ENCODE measurements at places on chromosomes 5 and 9.
A peak's percentile ranks its signal among the peaks of the same experiment; 100 is the strongest.

DNA sequence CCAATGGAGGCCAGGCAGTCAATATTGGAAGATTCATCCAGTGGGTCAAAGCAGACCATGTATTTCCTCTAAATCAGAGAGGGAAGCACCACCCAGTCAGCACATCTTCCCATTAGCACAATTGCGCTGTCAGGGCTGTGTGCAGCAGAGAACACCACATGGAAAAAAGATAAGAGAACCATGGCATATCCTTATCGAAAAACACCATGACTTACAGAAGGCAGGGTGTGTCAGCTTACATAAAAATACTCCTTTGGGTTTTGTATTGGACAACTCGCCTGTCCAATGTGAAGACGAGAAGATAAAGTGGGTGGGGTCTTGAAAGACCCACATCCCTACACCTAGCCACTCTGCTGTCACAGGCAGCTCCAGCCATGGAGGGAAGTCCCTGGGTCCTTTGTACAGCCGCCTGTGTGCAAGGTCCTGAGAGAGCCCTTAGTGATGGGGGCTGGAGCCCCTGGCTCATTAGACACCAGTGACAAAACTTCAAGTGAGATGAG, 71.9 kb upstream of the SPATA31E1 start:
- DNase-seq, result no peak

DNA sequence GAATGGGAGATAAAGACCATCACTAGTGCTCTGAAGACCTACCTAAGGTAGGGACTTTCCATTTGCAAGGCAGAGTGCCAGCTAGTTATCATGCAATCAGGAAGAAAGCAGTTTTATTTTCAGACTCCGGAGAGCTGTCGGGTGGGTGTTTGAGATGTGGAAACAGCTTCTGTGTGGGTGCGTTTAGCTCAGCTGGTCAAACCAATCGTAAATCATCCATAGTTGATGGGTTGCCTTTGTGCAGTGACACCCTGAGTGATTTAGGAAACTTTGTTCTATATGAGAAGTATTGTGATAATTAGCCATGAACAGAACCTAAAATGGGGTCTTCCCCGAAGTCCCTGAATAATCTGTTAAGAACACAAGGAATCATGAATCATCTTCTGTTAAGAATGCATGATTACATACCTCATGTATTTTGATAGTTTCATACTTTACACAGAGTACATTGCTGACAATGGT, 284.3 kb downstream of the ARHGAP26 start:
- DNase-seq, result no peak

DNA sequence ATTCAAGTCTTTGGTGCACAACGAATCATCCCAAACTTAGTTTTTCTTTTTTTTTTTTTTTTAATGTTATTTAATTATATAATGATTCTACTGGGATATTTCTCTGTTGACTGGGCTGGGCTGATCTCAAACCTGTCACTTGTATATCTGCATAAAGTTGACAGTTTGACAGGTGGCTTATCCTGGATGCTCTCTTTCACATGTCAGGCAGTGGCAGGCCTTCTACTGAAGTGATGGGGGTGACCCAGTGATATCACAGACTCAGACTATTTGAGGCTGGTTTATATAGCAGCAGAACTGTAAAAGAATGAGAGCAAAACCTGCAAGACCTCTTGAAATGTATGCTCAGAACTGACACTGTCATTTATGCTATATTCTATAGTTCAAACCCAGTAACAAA, 1813.5 kb upstream of the CDH6 start:
- DNase-seq, result no peak

GRCh38 chr5:58963361-58963760, 380.5 kb downstream of the RAB3C start:
- DNase-seq, result no peak

- DNase-seq, result no peak
Observed at GRCh38 chr9:36337002-36337401, 63.1 kb downstream of the RNF38 start.

GRCh38 chr9:134210511-134210907, 46.1 kb upstream of the RNU6ATAC start:
- no peak for DNase-seq

- no peak for DNase-seq
Observed at GRCh38 chr9:104776797-104777196, 12.9 kb downstream of the NIPSNAP3B start.

GRCh38 chr9:138022756-138023393, 145.3 kb downstream of the CACNA1B start:
- DNase-seq, result no peak

- DNase-seq, result no peak
Observed at GRCh38 chr5:57317341-57317740, 143.5 kb downstream of the GPBP1 start.

- no peak for DNase-seq
Observed at GRCh38 chr9:69253057-69253456, 72.0 kb upstream of the ENTREP1 start.

- DNase-seq, result no peak
Observed at GRCh38 chr9:23824830-23825591, 1.0 kb downstream of the ELAVL2 start.

GRCh38 chr9:84141741-84142370, 161.3 kb downstream of the RMI1 start:
- DNase-seq, result no peak

- no peak for DNase-seq
Observed at GRCh38 chr5:3217771-3218495, 377.7 kb upstream of the IRX1 start.

- DNase-seq, result no peak
Observed at GRCh38 chr9:35538361-35539234, 48.7 kb downstream of the RUSC2 start.

GRCh38 chr5:149279661-149280060, 8.0 kb downstream of the AFAP1L1 start:
- DNase-seq, result no peak

GRCh38 chr9:69996967-69997366, 46.7 kb upstream of the MAMDC2 start:
- no peak for DNase-seq

DNA sequence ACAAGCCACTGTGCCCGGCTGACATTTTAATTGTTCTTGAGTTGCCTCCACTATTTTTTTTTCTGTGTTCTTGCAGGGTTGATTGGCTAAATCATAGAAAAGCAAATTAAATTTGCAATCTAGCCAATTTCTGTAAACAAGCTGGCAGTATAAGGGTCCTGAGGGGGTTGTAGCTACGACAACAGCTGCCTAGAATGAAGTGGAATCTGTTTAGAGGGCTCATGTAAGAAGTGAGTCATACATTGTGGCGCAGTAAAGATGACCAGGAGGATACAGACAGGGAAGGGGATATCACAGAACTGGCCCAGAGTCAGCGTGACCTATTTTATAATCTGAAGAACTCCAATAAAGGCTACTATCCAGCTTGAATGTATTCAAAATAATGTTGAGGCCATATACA, 82.2 kb upstream of the TLE1 start:
- DNase-seq, result no peak

DNA sequence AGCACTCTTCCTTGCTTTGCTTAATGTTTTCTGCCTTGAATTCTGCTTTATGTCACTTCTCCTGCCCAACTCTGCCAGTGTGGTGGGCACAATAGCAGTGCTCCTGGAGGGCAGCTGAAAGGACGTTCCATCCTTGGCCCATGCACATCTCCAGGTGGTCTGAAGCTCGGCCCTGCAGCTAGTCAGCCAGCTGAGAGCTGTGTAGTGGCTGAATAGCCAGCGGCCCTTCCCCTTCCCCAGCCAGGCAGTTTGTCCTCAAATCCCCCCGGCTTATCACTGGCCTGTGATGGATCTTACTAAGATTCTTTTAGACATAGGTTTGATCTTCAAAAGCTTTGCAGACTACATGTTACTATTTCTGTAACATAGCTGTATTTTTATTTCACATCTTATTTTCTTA, 42.7 kb upstream of the ANGPTL2 start:
- no peak for DNase-seq

GRCh38 chr9:93200989-93201334, 17.0 kb downstream of the WNK2 start:
- DNase-seq, result no peak

DNA sequence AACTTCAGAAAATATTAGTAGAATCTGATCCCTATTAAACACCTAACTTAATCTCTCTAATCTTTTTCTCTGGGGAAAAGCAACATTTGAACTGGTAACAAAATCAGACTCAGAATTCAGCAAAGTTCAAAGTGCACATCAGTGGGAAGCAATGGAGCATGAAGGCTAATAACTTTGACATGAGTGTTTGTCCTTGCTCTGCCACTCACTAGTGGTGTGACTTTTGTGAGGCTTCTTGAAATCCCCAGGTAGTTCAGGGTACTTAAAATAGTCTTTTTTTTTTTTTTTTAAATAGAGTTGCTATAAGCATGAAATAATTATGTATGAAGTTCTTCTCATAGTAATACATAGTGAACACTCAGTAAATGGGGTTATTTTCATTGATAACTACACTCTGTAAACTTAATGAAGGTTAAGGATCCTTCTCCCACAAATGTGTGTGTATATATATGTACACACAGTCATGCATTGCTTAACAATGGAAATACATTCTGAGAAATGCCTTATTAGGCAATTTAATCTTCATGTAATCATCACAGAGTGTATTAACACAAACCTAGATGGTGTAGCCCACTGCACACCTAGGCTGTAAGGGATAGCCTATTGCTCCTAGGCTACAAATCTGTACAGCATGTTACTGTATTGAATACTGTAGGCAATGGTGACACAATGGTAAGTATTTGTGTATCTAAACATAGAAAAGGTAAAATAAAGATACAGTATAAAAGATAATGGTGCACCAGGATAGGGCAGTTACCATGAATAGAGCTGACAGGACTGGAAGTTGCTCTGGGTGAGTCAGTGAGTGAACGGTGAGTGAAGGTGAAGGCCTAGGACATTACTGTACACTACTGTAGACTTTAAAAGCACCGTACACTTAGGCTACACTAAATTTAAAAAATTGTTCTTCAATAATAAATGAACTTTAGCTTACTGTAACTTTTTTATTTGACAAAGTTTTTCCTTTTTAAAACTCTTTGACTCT, 73.3 kb upstream of the HMHB1 start:
- no peak for DNase-seq

GRCh38 chr5:158614951-158615350, 484.8 kb downstream of the EBF1 start:
- DNase-seq, result no peak

- no peak for DNase-seq
Observed at GRCh38 chr9:92619601-92620300, 50.2 kb downstream of the IPPK start.

DNA sequence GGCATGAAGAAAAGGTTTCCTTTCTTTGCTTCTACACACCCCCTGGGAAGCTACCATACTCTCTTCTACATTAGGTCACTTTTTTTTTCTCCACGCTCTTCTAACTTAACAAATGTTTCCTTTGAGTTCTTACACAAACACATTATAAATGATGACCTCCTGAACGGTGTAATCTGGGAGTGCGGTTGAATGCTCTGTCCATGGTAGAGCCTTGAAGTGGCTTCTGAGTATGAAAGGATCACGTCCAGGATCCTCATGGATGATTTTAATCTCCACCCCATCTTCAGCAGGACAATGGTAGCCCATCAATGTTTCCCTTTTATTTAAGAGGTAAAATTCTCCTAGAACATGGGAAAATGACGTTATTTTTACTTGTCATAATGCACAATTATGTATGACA, 587.3 kb downstream of the SEMA5A start:
- no peak for DNase-seq

DNA sequence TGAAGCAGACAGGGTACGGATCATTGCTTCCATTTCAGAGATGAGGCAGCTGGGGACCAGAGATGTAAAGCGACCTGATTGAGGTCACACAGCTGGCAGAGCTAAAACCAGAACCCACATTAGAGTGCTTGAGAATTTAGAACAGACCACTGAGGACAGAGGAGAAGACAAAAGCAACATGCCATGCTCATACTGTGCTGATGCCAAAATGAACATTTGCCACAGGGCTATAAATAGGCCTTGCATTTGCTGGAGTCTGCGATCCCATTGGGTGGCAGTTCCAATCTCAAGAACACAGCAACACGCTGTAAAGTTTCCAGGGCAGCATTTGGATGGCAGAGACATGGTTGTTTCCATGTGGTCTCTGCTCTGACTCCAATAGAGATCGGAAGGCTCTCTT, 222.4 kb upstream of the TBC1D2 start:
- no peak for DNase-seq

DNA sequence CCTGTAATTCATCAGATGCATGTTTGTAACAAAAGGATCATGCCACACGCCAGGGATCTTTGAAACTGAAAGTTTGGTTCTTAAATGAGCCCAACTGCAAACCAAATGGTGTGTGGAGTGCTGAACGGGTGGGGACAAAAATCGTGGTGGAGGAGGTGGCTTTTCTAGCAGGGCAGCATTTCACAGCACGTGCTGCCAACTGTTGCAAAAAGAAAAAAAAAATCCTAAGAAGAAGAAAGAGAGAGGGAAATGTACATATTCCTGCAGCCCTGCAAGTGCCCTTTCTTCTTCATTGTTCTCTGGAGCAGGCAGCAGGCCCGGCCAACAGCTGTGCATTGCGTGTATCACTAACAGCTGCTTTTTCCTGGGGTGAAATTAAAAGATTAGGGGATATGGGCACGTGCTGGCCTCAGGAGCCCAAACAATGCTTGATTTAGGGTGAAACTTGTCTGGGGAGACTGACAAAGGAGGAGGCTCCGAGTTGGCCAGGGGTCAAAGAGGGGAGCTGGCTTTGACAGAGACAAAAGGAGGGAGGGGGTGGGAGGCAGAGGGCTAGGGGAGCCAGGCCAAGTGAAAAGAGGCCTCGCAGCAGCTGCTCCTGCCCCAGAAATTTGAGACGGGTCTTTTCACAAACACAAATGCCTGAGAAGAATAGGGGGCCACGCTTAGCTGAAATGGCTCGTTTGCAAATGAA, 73.0 kb downstream of the GADD45G start:
- no peak for DNase-seq

DNA sequence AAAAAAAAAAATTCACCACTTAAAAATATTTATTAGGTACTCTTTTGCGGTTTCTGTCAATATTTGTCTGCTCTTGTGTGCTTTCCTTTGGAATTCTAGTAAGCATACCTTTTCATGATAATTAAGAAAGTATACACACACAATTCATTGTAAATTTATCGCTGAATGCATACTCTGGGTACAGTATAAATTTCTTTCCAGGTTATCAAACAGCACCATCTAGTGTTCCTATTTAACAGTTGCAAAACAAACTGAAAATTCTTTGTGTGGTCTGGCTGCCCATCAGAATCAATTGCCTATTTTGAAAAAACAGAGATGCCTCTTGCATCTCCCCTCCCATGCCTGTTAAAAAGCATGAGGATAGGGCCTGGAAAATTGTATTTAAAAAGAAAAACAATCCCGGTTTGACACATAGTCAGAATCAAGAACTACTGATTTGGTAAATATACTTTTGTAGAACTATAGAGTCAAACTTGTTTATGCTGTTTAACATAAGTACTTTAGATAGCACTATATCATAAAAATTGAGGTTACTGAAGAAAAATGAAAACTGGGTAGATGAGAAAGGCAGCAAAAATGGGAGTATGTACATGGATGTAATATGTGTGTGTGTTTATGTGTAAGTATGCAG, 16.2 kb downstream of the PGGT1B start:
- DNase-seq, result peak; percentile 61

- no peak for DNase-seq
Observed at GRCh38 chr5:65151614-65152013, 330.1 kb downstream of the ADAMTS6 start.
